ENCODE measurements at places on chromosomes 12 and 14. TPM values are rescaled to one million over a fixed set of nuclear protein-coding genes. Genes with fewer than 3 reads are reported as not detected.

The KIF5A gene
- polyA plus RNA-seq = 6.1 TPM

GRCh38 chr14:35355981-35356841 lies 48.3 kb downstream of the NFKBIA start:
- DNase-seq = no peak

GRCh38 chr14:105118646-105119407 lies 49.7 kb downstream of the JAG2 start:
- DNase-seq = peak; percentile 15

DNA sequence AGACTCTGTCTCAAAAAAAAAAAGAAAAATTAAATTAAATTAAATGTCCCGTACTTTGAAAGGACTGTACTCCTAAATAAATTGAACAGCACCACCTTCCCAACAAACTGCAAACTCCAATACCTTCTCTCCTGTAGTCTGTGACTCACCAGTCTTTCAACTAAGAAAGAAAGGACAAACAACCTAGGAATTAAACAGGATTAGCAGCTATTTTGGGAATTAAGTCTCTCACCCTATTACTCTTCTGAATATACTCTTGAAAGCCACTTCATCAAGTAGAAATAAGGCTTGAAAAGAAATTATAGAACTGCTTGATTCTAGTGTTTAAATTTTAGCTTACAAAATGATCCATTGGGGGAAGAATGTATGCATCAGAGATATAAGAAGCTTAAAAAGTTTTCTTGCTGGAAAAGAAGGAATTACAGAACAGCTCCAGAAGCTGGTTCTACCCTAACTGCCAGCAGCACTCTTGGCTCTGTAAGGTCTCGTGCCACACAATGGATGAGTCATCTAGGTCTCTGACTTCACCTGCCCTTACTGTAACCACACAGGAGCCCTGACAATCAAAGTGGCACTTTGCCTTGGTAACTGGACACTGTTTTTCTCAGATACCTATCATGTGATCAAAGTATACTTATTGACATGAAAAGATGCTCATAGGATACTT lies 57.0 kb upstream of the CERS5 start:
- no peak for DNase-seq

DNA sequence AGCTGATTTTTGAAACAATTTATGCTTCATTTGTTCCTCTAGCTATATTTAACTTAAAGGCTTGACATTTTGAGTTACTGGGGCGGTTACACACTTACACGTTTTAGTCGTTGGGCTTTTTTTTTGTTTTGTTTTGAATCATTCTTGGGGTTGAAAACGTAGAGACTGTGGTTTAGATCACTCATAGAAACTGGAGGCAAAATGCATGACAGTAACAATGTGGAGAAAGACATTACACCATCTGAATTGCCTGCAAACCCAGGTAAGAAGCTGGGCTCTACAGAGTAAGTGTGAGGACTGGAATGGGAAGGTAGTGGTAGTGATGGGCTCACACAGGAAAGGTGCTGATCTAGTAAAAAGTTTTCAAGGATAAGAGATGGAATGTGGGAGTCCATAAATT lies at the start of gene CLEC2D:
CLEC2D (plus strand) TSS at position 180 of the 400 bp plus-strand sequence; CDS start at position 202, 22 bp downstream.
- DNase-seq = no peak

The IAPP gene
- not detected for polyA plus RNA-seq

DNA sequence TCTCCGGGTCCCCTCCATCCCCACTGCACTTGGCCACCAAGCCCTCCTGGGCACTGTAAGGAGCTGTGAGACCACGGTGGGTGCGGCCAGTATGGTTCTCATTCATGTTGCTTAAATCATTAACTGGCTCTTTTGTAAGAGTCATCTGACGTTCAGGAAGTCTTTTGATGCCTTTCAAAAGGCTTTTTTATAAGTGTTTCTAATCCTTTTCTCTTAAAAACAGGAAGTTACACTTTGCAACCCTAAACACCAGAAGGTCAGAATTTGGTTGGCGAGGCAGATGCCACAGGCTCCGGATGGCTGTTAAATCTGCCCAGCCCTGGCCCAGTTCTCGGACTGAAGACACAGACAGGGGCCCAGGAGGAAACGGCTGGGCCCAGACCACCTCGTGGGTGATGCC lies 26.1 kb upstream of the DIO3 start:
- no peak for DNase-seq

The TAS2R9 gene
- not detected for polyA plus RNA-seq

- DNase-seq = peak; percentile 40
Observed at GRCh38 chr12:121443193-121443870, 43.4 kb downstream of the RNF34 start.

- DNase-seq = no peak
Observed at GRCh38 chr12:131535779-131536178, 175.1 kb upstream of the SFSWAP start.

DNA sequence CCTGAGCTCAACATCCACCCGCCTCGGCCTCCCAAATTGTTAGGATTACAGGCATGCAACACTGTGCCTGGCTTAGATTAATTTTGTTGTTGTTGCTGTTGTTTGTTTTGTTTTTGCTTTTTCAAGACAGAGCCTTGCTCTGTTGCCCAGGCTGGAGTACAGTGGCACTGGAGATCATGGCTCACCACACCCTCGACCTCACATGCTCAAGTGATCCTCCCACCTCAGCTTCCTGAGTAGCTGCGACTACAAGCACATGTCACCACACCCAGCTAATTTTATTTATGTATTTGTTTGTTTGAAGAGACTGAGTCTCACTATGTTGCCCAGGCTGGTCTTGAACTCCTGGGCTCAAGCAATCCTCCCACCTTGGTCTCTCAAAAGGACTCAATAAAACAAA lies 26.7 kb downstream of the CRY1 start:
- DNase-seq = no peak

The GZMB gene
- polyA plus RNA-seq = 1.6 TPM

The DAO gene
- not detected for polyA plus RNA-seq
